Stimulated activated CD8-positive, alpha-beta memory T cell treated with anti-CD3 and anti-CD28 coated beads, Interleukin-2, amount 100 ng/mL, for 1 hour (primary cell): ENCODE measurements at places on chromosomes 1 and 21.

DNA sequence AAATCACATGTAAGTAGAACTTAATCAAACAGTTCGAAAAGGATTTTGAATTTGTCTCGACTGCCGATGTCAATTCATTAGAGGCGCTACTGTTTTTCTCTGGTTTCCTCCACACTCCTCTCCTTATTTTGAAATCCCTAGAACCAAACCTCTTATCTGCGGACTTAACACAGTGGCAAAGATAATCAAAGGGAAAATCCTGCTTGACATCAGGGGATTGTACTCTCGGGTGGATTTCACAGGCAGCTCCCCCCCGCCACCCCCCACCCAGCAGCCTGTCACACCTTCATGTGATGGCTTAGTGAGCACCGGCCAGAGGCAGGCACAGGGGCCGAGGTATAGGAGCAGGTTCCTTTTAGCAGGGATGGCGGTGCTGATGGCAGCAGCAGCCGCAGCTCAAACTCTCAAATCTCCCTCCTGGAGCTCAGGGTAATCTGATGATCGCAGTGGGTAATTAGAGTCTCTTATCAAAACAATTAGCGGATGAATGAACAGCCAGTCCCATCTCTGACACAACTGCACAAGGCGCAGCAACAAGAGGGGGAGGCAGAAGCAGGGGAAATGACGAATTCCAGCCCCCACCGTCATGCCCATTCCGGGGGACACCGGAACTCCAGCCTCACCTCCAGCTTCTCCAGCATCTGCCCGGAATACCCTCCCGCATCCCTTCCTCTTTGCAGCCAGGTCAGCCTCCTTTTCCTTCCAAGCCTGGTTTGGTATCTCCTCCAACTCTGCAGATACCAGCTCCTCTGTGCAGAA is 80.3 kb downstream of the SSBP3 start:
- no peak for DNase-seq

- DNase-seq, result no peak
Observed at GRCh38 chr1:60621368-60621851, 461.0 kb upstream of the NFIA start.

GRCh38 chr21:35400233-35400939 is 351.3 kb upstream of the RUNX1 start:
- DNase-seq, result no peak

DNA sequence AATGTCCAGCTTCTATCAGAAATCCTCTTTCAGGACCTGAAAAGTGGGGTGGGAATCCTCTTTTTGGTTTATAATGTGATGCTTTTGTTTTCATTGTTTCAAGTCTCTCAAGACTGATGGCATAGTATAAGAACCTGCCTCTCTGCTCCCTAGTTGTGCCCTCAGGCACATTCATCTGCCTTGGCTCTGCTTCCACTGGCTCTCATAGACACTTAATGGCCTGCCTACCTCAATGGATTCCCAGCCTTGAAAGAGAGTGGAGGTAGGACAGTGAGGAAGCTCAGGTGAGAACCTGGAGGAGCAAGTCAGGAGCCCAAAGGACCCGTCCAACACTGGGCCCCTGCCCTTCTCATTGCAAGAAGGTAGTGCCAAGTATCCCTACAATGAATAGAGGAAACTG is 4.8 kb downstream of the TTLL7 start:
- no peak for DNase-seq

DNA sequence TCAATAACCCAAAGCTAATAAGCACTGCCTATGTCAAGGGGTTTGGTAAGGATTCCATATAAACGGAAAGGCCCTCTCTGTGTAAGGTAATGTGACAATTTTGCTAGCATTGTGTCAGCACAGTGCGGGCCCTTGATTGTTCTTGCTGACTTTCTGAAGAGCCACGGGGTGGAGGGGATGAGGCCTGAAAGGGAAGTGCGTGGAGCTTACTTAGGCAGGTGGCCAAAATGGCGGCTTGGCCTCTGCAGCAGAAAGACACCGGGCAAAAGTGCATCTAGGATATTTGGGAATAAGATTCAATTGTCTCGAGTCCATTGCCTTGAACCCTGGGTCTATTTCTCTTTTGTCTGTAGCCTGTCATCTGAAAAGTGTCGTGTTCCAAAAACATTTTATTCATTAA is 114.3 kb downstream of the TGFB2 start:
- DNase-seq, result no peak
